H4 (cell line): ENCODE measurements at places on chromosomes 7 and 10. TPM values are rescaled to one million over a fixed set of nuclear protein-coding genes. Genes with fewer than 3 reads are reported as not detected.

Gene C10orf53
- total RNA-seq: not detected in 2 replicates

Gene UBE2D4
- total RNA-seq: 34.0 and 35.7 TPM in 2 replicates

Gene OGDHL
- 0.37 and 1.1 TPM in 2 replicates for total RNA-seq

Gene C10orf143
- 1.3 and 2.2 TPM in 2 replicates for total RNA-seq

Gene HOXA4
- total RNA-seq: 0.88 and 1.2 TPM in 2 replicates

Gene PNLIP
- total RNA-seq: not detected in 2 replicates

Gene CLEC2L
- 0.08 TPM in 1 of 2 replicates, not detected in the other for total RNA-seq

Gene ASB13
- 9.1 and 11.3 TPM in 2 replicates for total RNA-seq

Gene KIFBP
- total RNA-seq: 32.0 and 35.2 TPM in 2 replicates

Gene TBL2
- total RNA-seq: 57.0 and 68.6 TPM in 2 replicates

Gene FAM25C
- not detected in 2 replicates for total RNA-seq

Gene FEZF1
- 2.3 and 2.4 TPM in 2 replicates for total RNA-seq

Gene EGR2
- total RNA-seq: 0.39 and 1.1 TPM in 2 replicates

Gene HOXA13
- total RNA-seq: 5.9 and 7.4 TPM in 2 replicates

Gene CRHR2
- not detected in 2 replicates for total RNA-seq

Gene CDC14C
- 0.06 TPM in 1 of 2 replicates, not detected in the other for total RNA-seq

Gene NEUROG3
- 0.14 TPM in 1 of 2 replicates, not detected in the other for total RNA-seq

Gene UNCX
- total RNA-seq: not detected in 2 replicates

Gene ELAPOR2
- 9.5 TPM in 2 replicates for total RNA-seq

Gene ZNF282
- total RNA-seq: 7.4 and 17.7 TPM in 2 replicates

Gene NET1
- total RNA-seq: 12.6 and 13.0 TPM in 2 replicates

Gene ITPRIP
- total RNA-seq: 1.3 and 3.3 TPM in 2 replicates

Gene FAM149B1
- total RNA-seq: 6.8 and 11.6 TPM in 2 replicates

Gene DPP6
- total RNA-seq: 0.06 TPM in 1 of 2 replicates, not detected in the other

Gene PODXL
- 3.5 and 4.0 TPM in 2 replicates for total RNA-seq

Gene MEST
- total RNA-seq: 0.06 TPM in 1 of 2 replicates, not detected in the other
